ENCODE measurements at places on chromosomes 5 and 9.

GRCh38 chr5:22627029-22627428, 226.1 kb downstream of the CDH12 start:
- no peak for DNase-seq

- no peak for DNase-seq
Observed at GRCh38 chr5:91119981-91120850, 262.9 kb downstream of the ARRDC3 start.

GRCh38 chr9:115013998-115014397, 83.6 kb upstream of the TNFSF8 start:
- DNase-seq, result no peak

GRCh38 chr5:169450464-169450863, 133.1 kb upstream of the SPDL1 start:
- no peak for DNase-seq

DNA sequence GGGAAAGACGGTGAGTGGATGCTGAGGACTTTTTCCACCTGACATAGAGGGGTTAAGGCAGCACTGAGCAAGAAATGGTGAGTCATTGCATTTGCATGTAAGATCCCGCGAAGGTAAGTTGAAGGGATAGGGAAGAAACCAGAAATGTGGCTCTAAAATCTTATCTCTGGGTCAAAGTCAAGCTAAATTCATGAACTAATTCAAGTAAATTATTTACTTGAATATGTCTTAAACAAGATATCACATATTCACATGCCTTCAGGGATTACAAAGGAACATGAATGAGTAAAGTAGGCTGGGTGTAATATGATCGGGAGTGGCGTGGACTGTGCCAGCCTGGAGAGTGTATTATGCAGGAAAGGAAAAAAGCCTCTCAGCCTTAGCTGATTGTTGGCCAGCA, 74.4 kb upstream of the EQTN start:
- no peak for DNase-seq

DNA sequence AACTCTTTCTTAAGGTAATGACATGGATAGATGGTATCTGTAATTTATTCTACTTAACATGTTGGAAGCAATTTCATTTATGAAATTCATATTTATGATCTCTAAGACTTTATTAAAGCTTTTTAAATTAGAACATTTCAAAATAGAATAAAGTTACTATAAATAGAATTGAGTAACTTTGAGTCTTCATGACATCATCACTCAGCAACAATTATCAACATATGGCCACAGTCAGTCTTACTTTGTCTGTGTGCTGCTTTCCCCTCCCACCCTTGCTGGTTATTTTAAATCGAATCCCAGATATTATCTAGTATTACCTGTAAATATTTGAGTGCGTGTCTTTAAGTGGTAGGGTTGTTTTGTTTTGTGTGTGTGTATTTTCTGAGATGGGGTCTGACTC, 65.2 kb downstream of the IPO11 start:
- no peak for DNase-seq

GRCh38 chr5:43352131-43352530, 38.9 kb upstream of the HMGCS1 start:
- no peak for DNase-seq

DNA sequence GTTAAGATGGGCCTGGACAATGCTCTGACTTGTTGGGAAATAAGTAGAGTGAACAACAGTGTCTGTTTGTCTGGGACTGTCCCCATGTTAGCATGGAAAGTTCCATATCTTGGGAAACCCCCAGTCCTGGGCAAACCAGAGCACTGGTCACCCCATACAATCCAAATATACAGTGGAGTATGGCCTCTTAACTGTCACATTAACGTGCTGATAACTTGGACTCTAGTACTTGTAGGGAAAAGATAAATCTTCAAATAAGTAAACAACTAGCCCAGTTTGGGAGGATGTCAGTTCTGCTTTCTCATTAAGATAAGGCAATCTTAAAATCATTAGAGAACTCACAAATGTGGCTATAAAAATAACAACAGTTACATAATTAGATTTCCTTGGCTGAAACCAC, 47.6 kb upstream of the JAK2 start:
- DNase-seq, result no peak

DNA sequence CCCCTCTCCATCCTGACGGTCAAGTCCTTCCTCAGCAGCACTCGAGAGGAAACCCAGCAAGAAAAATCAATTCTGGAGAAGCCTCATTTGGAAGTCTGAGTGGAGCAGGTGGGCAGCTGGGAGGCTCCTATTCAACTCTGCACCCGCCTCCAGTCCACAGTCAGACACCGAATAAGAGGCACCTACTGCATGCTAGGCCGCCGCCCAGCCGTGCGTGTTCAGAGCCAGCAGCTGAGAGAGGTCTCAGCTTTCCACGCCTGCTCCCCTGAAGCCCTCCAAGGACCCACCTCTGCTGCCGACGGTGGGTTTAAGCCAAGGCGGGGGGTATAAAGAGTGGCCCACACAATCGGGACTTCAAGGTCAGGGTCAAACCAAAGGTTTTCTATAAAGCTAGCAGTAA, 41.9 kb downstream of the VAV2 start:
- DNase-seq, result no peak

GRCh38 chr5:29853711-29854220, 1339.7 kb upstream of the CDH6 start:
- no peak for DNase-seq

DNA sequence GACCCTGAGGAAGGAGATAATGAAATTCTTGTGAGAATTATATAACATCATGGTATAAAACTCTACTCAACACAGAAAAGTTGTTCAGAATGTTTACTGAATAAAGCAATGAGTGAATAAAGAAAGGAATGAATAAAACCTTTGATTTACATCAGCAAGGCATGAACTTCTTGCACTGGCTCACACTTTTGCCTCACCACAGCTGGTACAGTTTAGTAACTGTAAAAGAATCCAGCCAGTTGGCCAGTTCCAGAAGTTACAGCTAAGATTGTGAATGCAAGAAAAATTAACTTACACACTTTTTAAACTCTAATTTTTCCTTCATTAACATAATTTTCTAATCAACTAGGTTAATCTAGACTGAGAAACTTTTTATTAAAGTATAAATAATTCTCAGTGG, 490.9 kb downstream of the NFIB start:
- no peak for DNase-seq

GRCh38 chr9:129776938-129777768, 24.3 kb upstream of the PTGES start:
- DNase-seq, result peak; percentile 96

GRCh38 chr5:87210743-87211142, 56.9 kb upstream of the RASA1 start:
- no peak for DNase-seq

DNA sequence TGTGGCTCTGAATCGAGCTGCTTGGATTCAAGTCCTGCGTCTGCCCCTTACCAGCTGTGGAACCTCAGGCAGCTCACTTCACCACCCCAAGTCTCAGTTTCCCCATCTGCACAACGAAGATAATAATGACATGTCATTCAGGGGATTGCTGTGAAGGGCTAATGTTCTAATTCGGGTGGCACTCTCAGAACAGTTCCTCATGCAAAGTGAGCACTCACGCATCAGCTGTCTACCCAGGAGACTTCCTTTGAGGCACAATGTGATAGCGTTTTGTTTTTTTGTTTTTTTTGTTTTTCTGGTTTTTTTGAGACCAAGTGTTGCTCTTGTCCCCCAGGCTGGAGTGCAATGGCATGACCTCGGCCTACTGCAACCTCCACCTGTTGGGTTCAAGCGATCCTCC, 56.4 kb downstream of the NTNG2 start:
- no peak for DNase-seq

DNA sequence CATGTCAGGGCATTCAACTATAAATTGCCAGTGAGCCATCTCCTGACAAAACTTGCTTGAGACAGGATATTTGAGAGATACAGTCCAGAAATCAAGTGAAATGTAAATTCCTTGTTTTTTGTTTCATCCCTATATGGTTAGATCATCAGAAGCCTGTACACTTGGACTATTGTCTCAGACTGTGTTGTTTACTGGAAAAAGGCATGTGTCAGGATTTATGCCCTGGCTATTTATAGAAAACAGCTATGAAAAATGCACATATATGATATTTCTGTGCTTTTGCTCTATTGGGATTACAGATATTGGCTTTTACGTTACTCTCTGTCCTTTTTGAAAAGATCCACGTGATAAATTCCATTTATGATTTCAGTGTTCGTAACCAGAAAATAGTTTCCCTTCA, 44.2 kb downstream of the IL31RA start:
- no peak for DNase-seq

DNA sequence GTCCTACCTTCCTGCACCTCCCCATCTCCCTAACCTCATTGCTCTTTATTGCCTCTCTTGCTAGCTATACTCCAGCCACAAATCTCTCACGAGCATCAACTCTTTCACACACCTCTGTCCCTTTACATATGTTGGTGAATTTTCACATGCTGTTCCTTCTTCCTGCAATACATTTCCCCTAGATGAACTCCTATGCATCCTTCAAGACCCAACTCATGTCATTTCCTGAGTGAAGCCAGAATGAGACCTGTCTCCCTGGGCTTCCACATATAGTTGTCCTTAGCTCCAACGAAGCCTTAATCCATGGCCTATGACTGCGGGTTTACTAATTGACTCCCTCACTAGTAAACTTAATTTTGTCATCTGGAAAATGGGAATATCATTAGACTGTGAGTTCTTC, 297.3 kb upstream of the PANK3 start:
- DNase-seq, result no peak

DNA sequence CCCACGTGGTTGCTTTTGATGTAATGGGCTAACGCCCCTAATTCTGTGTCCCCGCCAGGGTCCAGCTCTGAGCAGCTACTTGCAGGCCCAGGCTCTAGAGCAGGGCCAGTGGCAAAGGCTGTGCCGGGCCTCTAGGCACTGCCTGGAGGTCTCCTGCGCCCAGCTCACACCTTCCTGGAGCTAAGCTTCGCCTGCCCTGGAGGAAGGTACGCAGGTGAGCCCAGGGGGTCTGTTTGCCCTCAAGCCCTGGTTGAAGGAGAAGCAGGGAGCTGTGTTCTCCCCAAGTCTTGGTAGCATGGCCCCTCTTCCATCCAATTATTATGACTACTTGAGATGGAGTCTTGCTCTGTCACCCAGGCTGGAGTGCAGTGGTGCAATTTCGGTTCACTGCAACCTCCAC, 5.2 kb upstream of the LMX1B start:
- DNase-seq, result no peak

DNA sequence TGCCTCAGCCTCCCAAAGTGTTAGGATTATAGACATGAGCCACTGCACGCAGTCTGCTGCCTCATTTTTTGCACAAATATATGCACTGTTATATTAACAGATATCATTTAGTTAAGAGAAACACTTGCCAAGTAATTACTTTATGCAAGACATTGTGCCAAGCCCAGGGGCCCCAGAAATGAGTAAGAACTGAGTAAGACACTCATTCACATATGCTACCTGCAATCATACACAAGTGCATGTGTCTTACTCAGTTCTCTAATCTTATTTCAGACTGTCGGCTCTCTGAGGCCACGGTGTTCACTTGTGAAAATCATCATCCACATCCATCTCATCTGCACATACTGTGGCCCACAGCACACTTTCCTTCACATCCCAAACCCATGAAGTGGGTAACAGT, 16.0 kb downstream of the TRAF1 start:
- no peak for DNase-seq

DNA sequence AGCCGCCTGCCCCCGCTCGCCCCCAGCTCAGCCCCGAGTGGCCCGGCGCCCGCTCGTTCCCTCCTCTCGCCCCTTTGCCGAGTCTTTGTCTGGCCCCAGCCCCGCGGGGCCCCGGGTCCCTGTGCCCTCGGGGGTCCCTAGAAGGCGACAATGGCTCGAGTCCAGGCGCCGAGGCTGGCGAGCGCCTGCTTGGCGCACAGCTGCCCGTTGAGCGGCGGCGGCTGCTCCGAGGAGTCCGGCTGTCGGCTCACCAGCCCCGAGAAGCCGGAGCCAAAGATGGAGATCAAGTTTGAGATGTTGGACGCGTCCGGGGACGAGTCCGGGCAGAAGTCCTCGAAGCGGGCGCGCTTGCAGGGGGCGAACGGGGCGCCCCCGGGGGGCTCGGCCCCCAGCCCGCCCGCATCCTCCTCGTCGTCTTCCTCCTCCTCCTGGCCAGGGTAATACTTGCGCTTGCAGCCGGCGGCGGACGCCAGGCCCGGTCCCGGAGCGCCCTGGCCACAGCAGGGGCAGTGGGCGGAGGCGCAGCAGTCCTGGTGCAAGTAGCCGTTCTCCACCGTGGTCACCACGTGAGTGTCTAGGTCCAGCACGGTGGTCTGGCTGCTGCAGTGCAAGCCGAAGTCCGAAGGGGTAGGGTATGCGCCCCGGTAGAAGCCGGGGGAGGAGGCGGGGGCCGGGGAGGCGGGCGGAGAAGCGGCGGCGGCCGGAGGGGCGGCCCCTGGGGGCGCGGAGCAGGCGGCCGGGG, 1.2 kb downstream of the IER5L start:
- DNase-seq, result peak; percentile 31

DNA sequence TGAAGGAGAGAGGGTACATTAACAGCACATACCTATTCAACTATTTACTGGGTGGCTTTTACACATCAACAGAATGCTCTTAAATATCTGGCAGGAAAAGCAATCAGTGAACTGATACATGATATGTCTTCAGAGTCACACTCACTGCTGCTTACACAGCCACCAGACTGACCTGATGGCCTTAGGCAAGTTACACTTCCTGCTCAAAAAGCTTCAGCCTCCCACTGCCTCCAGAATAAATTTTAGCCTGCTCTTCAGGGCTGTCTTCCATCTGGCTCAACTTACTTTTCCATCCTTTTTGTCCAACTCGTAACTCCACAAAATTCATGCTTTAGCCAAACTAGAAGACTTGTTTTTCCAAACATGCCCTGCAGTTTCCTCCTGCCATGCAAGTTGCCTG, 10.7 kb downstream of the LOX start:
- no peak for DNase-seq

DNA sequence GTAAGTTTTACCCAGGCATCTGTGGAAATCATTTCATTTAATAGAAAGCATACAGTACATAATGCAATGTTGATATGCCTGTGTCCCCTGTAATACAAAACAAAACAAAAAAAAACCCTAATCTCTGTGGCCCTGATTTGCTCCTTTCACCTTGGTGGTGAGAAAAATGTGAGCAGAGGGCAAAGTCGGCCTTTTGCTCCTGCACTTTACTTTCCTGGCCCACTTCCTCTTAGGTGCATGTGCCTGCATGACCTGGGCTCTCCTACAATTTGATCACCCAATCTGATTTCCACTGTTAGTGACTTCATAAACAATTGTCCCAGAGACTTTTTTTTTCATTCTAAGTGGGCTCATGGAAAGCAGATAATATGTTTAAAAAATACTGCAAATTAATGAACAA, 424.3 kb downstream of the SEMA5A start:
- no peak for DNase-seq

GRCh38 chr9:81530310-81530810, 159.0 kb downstream of the TLE1 start:
- DNase-seq, result no peak

All from HS-27A (cell line).